Stimulated activated CD8-positive, alpha-beta memory T cell treated with anti-CD3 and anti-CD28 coated beads, Interleukin-15, amount 100 ng/mL, for 48 hours (primary cell): ENCODE measurements at places on chromosomes 12 and 14.

GRCh38 chr14:68834816-68835215 is 41.9 kb upstream of the ZFP36L1 start:
- no peak for DNase-seq

DNA sequence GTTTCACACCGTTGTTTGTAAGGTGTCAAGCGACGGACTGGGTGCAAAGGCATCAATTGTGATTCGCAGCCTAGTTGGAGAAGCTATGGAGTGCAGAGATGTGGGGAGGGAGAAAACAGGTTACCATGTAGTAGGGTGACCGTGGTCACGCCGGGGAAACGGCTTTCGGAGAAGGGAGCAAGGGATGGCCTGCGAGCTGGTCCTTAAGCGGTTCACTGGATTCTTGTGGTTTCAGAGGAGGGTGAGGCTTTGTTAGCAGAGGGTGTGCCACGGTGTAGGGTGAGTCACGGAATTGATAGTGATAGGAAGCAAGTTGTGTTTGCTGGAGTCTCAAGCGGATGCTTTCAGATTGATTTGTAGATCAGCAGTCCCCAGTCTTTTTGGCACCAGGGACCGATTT is 2.3 kb downstream of the PIWIL1 start:
- DNase-seq, result no peak

DNA sequence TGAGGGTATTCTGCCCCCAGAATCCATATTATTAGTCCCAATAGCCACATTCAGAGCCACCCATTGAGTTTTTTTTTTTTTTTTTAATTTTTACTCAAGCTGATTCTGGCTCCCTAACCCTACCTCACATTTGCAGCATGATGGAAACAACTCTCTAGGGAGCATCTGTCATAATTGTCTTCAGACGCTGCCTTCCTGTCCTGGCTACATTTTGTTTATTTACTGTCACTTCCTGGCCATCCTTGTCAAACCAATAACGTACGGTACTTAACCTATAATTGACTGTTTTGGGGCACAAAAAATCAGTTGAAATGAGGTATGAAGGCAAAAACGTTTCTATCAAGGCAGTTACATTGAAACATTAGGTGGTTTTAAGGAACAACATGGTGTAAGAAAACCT is 2.1 kb downstream of the GLIPR1 start:
- no peak for DNase-seq

DNA sequence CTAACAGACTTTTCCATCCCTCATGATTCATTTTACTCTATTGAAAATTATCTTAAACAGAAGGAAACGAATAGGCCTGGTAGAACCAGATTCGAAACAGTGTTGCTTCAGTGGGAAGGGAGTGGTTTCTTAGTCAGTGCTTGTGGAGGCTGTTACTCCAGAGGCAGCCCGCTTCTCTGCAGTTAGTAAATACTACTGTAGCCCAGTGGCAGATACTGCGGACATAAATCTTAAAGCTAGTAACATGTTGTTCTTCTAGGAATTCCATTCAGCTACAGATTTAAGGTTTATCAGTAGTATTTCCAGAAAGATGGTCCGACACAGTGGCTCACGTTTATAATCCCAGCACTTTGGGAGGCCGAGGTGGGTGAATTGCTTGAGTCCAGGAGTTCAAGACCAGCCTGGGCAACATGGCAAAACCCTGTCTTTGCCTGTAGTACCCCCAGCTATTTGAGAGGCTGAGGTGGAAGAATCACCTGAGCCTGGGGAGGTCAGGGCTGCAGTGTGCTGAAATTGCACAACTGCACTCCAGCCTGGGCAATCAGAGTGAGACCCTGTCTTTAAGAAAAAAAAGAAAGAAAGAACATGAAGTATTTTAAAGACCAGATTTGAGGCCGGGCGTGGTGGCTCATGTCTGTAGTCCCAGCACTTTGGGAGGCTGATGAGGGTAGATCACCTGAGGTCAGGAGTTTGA is 45.9 kb downstream of the DIP2B start:
- DNase-seq, result no peak

GRCh38 chr12:112941528-112942335 is 3.5 kb downstream of the OAS3 start:
- DNase-seq, result no peak

GRCh38 chr14:102873131-102873530 is 49.3 kb upstream of the AMN start:
- DNase-seq, result no peak

DNA sequence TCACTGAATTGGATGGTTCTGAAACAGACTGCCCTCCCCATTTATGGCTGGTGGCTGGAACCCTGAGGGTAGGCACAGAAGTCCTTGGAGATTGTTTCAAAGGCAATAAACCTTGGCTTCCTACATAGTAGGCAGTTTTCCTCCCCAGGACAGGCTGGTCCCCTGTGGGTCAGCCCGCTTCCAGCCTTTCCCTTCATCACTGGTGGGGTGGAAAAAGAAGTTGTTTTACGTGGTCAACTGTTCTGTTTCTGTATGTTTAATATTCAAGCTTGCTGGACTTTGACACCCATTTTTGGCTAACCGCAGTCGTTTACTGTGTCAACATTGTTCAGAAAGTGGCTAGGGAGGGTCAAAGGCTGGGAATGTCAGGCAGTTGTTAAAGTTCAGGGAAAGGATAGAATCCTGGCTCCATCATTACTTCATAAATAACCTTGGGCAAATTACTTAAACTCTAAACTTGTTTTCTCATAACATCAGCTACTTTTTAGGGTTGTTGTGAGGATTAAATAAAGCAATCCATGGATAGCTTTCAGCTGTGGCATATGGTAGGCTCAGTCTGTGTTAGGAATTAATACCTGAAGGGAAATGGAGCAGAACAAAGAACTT is 2.4 kb downstream of the KLHDC2 start:
- no peak for DNase-seq

DNA sequence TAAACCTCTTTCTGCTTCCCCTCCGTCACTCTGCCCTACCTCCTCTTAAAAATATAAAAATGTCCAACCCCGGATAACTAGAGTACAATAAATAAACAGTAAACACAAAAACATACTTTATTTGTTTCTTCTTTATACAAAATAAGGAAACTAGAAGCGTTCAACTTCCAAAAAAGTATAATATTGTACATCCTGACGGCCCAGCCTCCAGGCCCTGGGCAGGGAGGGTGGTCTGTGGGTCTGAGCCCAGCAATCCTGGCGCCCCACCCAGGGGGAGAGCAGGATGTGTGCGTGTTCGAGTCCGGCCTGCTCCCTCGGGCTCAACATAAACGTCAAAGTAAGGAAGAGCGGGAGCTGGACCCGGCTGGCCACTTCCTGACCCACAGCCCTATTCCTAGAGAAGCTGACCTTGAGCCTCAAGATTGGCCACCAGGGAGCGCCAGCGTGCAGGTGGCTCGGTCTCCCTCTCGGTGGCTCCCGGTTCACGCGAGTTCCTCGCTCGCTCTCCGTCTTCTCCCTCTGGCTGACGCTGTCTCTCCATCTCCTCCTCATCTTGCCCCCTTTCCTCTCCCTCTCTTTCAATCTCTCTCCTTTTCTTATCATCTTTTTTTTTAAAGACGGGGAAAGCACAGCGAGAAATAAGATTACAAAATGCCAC is 9.4 kb downstream of the LHX5 start:
- DNase-seq, result peak; percentile 25

GRCh38 chr12:112986291-112986800 is 8.0 kb downstream of the OAS2 start:
- DNase-seq, result no peak

DNA sequence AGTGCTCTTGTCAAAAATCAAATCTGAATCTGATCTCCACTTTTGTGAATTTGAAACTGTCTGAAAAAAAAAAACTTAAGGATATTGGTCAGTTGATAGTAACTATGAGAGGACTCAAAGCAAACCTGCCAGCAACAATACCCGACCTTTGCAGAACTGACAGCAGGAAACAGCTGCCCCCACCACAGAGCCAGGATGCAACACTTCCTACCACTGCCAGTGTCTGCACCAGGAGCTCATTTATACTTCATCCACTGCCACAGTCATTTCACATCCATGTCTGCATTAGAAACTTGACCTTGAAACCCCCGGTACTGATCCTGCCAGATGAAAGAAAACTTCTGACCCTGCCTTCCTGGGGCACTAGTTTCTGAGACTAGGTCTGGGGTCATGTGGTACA is 27.4 kb upstream of the RXYLT1 start:
- DNase-seq, result no peak

GRCh38 chr12:94783862-94784261 is 133.5 kb upstream of the TMCC3 start:
- DNase-seq, result no peak

DNA sequence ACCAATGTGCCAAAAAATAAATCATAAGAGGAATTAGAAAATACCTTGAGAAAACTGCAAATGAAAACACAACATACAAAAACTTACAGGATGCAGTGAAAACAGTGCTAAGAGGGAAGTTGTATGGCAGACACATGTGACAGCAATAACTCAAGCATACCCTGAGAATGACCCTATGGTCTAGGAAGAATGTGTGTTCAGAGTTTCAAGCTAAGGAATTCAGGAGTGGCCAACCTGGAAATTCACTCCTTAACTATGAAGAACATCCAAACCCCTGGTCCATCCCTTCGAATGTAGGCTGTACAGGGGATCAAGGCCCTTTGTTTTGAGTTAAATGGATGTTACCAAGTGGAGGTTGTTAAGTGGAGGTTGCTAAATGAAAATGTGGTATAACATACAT is 16.7 kb upstream of the TTC9 start:
- no peak for DNase-seq

DNA sequence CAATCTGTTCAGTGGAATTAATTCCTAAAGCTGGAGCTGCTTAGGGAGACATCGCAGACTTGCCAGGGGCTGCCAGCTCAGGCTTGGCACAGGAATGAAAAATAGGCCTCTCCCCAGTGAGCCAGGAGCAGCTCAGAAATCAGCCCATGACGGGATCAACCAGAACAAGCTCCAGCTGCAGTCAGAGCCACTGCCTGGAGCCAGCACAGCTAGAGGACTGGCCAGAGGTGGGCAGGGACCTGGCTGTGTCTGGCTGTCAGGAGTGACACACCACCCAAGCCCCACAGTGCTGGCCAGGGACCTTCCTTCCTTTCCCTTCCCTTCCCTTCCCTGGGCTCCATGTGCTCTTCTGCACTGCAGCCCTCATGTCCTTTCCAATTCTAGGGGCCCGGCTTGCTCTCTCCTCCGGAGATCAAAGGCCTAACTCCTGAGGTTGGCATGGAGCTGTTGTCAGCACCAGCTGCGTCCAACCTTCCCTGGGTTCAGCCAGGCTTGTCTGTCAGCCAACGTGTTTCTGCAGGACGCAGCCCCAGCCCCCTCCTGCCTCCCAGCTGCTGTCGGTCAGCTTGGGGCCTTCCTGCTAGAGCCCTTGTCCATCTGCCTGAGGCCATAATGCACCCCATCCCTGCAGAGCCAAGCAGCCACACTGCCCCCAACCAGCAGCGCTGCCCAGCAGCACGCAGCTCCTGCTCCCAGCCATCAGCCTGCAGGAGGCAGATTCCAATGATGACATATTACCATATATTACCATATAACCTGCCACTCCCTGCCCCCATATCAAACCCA is 149.3 kb downstream of the CALM1 start:
- no peak for DNase-seq

DNA sequence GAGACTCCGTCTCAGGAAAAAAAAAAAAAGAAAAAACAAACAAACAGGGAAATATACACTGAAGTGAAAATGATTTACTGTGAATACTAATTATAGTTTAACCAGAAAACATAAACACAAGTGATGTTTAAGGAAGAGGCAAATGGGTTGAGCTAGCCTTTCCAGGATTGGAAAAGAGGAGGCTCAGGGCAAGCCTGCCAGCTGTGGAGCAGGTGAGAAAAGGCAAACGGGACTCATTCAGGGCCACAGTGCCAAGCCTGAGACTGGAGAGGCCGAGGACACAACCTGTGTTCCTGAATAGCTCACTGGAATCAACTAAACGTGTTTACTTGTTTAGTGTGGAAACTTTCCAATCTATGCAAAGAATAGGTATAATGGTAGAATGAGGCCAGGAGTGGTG is 35.7 kb upstream of the MAPKAPK5 start:
- no peak for DNase-seq

GRCh38 chr12:128381541-128381940 is 114.6 kb downstream of the TMEM132C start:
- no peak for DNase-seq

GRCh38 chr14:75452900-75453816 is 25.3 kb downstream of the JDP2 start:
- DNase-seq, result no peak

- DNase-seq, result no peak
Observed at GRCh38 chr14:67539116-67539515, 6.0 kb downstream of the PLEKHH1 start.

- no peak for DNase-seq
Observed at GRCh38 chr12:113318046-113318656, 16.8 kb downstream of the SLC8B1 start.

- no peak for DNase-seq
Observed at GRCh38 chr14:59330455-59330854, 134.7 kb downstream of the GPR135 start.

GRCh38 chr14:74425525-74426201 is 347 bp downstream of the SYNDIG1L start:
- DNase-seq, result peak; percentile 15

GRCh38 chr14:49999826-50000379 is 107.0 kb downstream of the ARF6 start:
- no peak for DNase-seq

DNA sequence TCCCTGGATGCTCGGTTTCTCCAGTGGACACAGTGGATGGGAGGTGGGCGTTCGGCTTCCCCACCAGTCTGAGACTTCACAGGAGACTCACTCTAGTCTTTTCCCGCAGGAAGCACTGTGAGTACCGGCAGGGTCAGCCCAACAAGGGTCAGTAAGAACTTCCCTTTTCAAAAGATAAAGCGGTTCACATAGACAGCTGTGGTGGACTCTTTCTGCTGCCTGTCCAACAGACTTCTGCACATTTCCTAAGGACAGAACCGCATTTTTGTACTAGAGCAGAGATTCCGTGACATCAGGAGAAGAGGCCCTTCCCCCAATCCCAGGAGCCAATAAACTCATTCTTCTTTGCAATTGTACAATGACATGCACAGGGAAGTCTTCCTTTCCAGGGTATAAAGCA is 10.4 kb downstream of the LTBR start:
- DNase-seq, result no peak

DNA sequence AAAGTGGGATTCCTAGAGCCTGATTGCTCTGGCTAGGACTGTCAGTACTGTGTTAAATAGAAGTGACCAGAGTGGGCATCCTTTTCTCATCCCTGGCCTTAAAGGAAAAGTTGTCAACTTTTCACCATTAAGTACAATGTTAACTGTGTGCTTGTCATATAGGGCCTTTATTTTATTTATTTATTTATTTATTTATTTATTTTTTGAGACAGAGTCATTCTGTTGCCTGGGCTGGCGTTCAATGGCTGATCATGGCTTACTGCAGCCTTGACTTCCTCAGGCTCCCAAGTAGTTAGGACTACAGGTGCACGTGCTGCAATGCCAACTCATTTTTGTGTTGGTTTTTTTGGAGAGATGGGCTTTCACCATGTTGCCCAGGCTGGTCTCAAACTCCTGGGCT is 11.6 kb downstream of the SH2B3 start:
- DNase-seq, result no peak

GRCh38 chr14:103155826-103156394 is 32.6 kb downstream of the TNFAIP2 start:
- no peak for DNase-seq

- no peak for DNase-seq
Observed at GRCh38 chr12:70443062-70443673, 77.1 kb downstream of the KCNMB4 start.
